CD4-positive, alpha-beta T cell (primary cell): ENCODE measurements at places on chromosomes 1 and 21. TPM values are rescaled to one million over a fixed set of nuclear protein-coding genes. Genes with fewer than 3 reads are reported as not detected.

DNA sequence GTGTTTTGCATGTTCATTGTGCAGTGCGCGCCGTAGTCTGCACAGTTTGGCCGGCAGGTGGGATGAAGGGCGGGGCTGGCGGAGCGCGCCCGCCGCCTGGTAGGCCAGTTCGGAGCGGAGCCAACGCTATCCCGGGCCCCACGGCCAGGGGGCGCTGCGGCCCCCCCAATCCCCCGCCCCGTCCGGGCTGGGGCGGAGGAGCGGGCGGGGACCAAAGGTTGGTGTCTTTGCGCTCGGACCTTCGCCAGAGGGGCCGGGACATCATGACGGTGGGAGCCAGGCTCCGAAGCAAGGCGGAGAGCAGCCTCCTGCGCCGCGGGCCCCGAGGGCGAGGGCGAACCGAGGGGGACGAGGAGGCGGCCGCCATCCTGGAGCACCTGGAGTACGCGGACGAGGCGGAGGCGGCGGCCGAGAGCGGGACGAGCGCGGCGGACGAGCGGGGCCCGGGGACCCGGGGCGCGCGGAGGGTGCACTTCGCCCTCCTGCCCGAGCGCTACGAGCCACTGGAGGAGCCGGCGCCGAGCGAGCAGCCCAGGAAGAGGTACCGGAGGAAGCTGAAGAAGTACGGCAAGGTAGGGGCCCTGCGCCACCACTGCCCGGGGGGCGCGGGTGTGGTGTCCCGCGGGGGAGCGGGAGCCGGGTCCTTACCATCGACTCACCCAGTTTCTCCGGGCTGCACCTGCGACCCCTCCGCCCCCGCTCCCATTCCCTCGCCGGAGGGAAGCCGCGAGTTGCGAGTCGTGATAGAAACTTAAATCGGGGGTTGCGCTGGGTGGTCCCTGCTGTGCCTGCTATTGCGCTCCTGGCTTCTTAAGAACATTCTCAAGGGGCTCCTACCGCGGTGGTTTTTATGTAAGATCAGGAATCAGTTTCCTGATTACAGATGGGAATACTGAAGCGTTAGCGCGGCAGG is at the start of gene C1orf115:
C1orf115 (plus strand) TSS at position 224 of the 913 bp plus-strand sequence; CDS start at position 264, 40 bp downstream.
- no peaks in the 10 kb centered on the region for H3K36me3 ChIP-seq
- peaks cover 12% of the 10 kb centered on the region for H3K4me1 ChIP-seq
- no peak within 1 kb of the TSS for H3K27ac ChIP-seq
- peak; percentile 53 for DNase-seq

- H3K36me3 ChIP-seq: no peaks in the 10 kb centered on the region
- no peak overlapping the region for H3K27ac ChIP-seq
- peaks cover 18% of the 10 kb centered on the region for H3K4me1 ChIP-seq
- DNase-seq: peak; percentile 73
Measured at GRCh38 chr1:58929671-58930325, 146.0 kb upstream of the JUN start.

Gene FCER1G
- 2.0 TPM for total RNA-seq

Gene RPTN
- not detected for total RNA-seq

GRCh38 chr1:15128520-15129313 is 24.8 kb upstream of the TMEM51 start:
- H3K4me3 ChIP-seq: no peak overlapping the region
- no peaks in the 10 kb centered on the region for H3K4me1 ChIP-seq

Gene TMEM82
- not detected for total RNA-seq

Gene CTH
- total RNA-seq: 5.6 TPM

GRCh38 chr1:117096951-117097408 is 24.6 kb downstream of the TRIM45 start:
- no peak overlapping the region for H3K4me3 ChIP-seq
- DNase-seq: no peak
- H3K36me3 ChIP-seq: peaks cover 67% of the 10 kb centered on the region
- no peaks in the 10 kb centered on the region for H3K27me3 ChIP-seq

- H3K27me3 ChIP-seq: no peaks in the 10 kb centered on the region
- H3K4me3 ChIP-seq: no peak overlapping the region
- no peaks in the 10 kb centered on the region for H3K36me3 ChIP-seq
- H3K27ac ChIP-seq: no peak overlapping the region
Measured at GRCh38 chr1:12600880-12601633, 17.0 kb downstream of the DHRS3 start.

- no peak overlapping the region for H3K27ac ChIP-seq
- no peak overlapping the region for H3K4me3 ChIP-seq
- no peaks in the 10 kb centered on the region for H3K36me3 ChIP-seq
- no peak for DNase-seq
- H3K4me1 ChIP-seq: peaks cover 8% of the 10 kb centered on the region
- H3K27me3 ChIP-seq: peaks cover 19% of the 10 kb centered on the region
Measured at GRCh38 chr1:214546886-214547641, 4.3 kb downstream of the PTPN14 start.

DNA sequence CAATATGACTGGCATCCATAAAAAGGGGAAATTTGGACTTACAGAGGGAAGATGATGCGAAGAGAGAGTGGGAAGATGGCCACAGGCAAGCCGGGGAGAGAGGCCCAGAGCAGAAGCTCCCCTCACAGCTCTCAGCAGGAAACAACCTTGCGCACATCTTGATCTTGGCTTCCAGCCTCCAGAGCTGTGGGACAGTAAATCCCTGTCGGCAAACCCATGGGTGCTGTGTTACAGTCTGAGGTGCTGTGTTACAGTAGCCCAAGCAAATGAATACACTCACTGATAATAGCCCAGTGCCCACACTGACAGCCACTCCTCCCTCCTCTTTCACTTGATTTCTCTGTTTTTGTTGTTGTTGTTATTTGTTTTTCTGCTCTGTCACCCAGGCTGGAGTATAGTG is 22.4 kb downstream of the CDCA8 start:
- H3K36me3 ChIP-seq: no peaks in the 10 kb centered on the region
- no peaks in the 10 kb centered on the region for H3K4me1 ChIP-seq
- H3K4me3 ChIP-seq: no peak overlapping the region
- DNase-seq: no peak
- no peaks in the 10 kb centered on the region for H3K27me3 ChIP-seq

Gene CNIH3
- total RNA-seq: 2.5 TPM

Gene ATP1A4
- total RNA-seq: 0.22 TPM

- no peak overlapping the region for H3K4me3 ChIP-seq
- H3K36me3 ChIP-seq: no peaks in the 10 kb centered on the region
- H3K27me3 ChIP-seq: peaks cover 3% of the 10 kb centered on the region
- no peak overlapping the region for H3K27ac ChIP-seq
- DNase-seq: no peak
- peaks cover 15% of the 10 kb centered on the region for H3K4me1 ChIP-seq
Measured at GRCh38 chr1:6397844-6398441, 4.4 kb upstream of the ACOT7 start.

- H3K27me3 ChIP-seq: no peaks in the 10 kb centered on the region
- no peak for DNase-seq
- no peaks in the 10 kb centered on the region for H3K36me3 ChIP-seq
- no peak overlapping the region for H3K27ac ChIP-seq
- peak overlapping the region; percentile 93 for H3K4me3 ChIP-seq
Measured at GRCh38 chr1:200739702-200740570, 1.2 kb downstream of the CAMSAP2 start.

GRCh38 chr1:26302733-26303405 is 3.6 kb downstream of the UBXN11 start:
- H3K4me1 ChIP-seq: peaks cover 34% of the 10 kb centered on the region
- DNase-seq: no peak
- no peak overlapping the region for H3K27ac ChIP-seq

DNA sequence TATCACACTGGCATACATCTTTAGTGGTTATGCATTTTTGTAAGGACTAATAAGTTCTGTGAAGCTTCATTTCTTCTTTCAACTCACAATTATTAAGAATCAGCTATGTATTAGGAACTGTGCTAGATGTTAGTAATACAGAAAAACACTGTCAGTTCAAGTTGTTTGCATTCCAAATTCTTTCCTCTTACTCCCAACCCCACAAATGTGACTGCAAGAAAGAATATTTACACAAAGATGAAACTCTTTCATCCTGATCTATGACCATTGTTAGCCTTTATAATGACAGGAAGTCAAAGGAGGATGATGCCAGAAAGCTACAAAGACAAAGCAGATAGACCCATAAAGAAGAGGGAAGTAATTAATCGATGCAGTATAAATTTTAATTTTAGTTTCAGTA is 21.0 kb upstream of the GADD45A start:
- H3K27me3 ChIP-seq: no peaks in the 10 kb centered on the region
- H3K36me3 ChIP-seq: no peaks in the 10 kb centered on the region

DNA sequence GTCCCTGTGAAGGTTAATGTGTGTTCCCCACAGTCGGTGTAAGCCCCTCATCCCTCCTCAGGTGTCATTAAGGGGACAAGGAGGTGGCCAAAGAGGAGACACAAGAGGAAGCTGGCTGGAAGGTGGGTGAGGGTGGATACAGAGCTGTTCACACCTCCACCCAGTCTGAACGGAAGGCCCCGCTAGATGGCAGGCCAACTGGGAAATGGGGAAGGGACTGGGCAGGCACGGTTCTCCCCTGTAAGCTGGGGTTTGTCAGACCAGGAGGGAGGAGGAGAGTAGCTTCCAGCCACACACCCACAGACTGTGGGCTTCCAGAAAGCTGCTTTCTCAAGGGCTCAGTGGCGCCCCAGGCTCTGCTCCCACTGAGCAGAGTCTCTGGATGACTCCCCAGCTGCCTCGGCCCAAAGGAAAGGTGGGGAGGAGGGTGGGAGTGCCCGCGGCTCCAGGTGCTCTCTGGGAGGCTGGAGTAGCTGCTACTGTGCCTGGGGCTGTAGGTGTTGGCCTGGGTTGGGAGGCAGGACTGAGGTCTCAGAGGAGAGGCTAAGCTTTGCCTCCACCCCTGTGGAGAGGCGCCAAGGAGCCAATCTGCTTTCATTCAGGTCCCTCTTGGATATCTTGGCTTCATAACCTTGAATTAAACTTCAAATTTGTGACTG is 41.2 kb downstream of the PCP4 start:
- no peak for DNase-seq
- H3K27me3 ChIP-seq: no peaks in the 10 kb centered on the region

DNA sequence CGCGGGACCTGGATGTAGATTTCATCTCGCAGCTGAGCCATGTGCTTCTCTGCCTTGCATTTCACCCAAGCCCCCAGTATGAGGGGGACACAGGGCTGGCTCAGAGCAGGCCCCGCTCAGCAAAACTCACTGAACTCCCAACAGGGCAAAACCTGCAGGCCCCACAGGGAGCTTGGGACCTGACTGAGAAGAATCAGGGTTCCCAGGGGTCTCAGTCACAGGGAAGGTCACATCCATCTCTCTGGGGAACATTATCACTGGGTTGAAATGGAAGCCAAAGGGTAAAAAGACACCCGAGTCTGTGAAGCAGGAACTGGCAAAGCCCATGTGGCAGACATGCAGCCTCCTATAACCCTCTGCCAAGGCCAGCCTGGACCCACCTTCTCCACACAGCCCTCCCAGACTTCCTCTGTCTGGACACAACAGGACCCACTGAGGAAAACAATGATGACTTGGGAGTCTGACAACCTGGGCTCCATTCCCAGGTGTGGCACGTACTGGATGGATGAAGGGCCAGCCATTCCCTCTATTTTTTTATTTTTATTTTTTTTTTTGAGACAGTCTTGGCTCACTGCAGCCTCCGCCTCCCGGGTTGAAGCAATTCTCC is 11.7 kb downstream of the HSPG2 start:
- no peak overlapping the region for H3K4me3 ChIP-seq
- no peak overlapping the region for H3K27ac ChIP-seq
- no peaks in the 10 kb centered on the region for H3K4me1 ChIP-seq
- H3K27me3 ChIP-seq: no peaks in the 10 kb centered on the region
- no peaks in the 10 kb centered on the region for H3K36me3 ChIP-seq
- DNase-seq: no peak

Gene GPR25
- total RNA-seq: 3.3 TPM

DNA sequence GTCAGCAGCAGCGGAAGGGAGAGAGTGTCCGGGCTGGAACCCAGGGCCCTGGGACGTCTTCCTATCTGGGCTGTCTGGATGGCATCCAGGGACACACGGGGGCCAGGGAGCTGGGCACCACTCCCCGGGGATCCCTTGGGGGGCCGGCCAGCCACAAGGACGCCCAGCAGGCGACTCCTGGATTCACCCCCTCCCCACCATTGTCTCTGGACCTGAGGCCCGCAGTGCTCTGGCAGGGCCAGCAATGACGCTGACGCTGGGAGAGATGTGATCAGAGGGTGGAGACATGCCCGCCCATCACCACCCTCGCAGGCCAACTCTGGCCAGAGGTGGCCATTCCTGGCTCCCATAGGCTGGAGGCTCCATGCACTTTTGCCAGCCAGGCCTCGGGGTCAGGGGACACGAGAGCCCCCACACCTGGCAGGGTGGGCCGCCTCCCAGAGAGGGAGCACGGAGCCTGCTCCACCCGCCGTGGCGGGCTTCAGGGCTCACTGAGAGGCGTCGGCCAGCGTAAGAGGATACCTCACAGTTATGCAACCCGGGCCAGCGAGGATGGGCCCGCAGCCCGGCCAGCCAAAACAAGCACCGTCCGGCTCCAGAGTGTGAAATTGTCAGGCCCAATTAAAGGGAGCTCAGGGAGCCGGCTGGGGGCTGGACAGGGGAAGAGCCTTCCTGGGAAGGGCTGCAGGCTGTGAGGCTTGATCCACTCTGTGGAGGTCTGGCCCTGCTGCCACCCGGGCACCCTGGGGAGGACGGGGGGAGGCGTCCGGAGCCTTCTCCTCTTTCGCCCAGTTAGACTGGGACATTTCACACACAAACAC is 10.3 kb downstream of the ACTRT2 start:
- no peaks in the 10 kb centered on the region for H3K27me3 ChIP-seq
- no peak overlapping the region for H3K4me3 ChIP-seq
- DNase-seq: no peak
- H3K4me1 ChIP-seq: peaks cover 31% of the 10 kb centered on the region
- H3K27ac ChIP-seq: no peak overlapping the region
- H3K36me3 ChIP-seq: no peaks in the 10 kb centered on the region

GRCh38 chr1:154813300-154813816 is 56.7 kb downstream of the KCNN3 start:
- H3K27ac ChIP-seq: no peak overlapping the region
- no peaks in the 10 kb centered on the region for H3K36me3 ChIP-seq
- no peak for DNase-seq
- no peaks in the 10 kb centered on the region for H3K4me1 ChIP-seq

Gene UBXN10
- 0.44 TPM for total RNA-seq

GRCh38 chr1:91506071-91506470 is 5.4 kb downstream of the CDC7 start:
- H3K36me3 ChIP-seq: peaks cover 3% of the 10 kb centered on the region
- H3K4me3 ChIP-seq: no peak overlapping the region
- H3K27me3 ChIP-seq: no peaks in the 10 kb centered on the region
- H3K27ac ChIP-seq: no peak overlapping the region
